ENCODE measurements at places on chromosomes 5 and 9.
A peak's percentile ranks its signal among the peaks of the same experiment; 100 is the strongest.

DNA sequence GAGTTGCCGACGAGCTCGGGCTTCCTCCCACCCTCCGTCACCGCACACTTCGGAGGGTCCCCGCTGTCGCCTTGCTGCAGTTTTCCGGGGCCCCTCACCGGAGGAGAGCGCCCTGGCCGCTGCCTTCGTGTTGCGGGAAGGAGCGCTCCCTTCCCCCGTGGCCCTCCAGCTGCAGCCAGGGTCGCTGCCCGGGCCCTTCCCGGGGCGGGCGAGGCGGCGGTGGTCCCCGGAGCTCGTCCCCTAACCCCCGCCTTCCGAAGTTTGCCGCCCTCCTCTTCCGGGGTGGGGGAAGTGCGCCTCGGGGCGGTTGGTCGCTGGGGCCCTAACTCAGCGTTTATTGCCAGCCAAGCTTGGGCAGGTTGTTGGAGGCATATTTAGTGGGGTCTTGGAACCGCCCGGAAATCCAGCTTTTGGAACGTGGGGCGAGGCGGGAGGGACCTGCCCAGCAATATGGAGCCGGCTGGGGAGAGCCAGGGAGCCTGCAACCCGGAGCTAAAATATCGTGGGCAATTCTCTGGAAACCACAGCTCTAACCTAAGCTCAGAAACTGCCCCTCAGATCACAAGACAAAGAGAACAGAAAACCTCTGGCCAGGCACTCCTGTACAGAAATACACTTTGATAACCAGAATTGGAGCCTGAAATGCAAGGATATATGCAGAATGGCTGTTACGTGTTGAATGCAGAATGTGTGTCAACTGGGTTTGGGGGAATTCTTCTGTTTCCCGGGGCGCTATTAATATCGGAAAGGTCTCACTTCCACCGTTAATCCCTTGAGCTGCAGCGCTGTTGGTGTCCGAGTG, 890 bp downstream of the PIK3R1 start:
- DNase-seq: no peak

DNA sequence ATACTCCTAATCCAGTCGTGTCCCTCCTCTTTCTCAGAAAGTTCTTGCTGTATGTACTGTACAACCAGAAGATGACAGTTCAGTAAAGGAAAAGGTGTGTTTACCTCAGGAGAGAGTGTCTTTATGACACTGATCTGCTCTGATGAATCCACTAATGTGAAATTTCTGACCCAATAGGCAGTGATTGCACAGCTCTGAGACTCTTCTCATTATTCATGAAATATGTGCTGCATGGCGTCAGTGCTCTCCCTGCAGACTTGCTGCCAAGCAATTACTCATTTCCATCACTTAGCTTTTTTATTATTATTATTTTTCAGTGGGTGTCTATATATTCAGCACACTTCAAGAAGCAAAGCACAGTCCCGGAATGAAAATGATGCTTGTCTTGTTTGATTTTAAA, 389.0 kb downstream of the RASEF start:
- no peak for DNase-seq

GRCh38 chr5:135492319-135492626, 40.1 kb upstream of the TIFAB start:
- no peak for DNase-seq

DNA sequence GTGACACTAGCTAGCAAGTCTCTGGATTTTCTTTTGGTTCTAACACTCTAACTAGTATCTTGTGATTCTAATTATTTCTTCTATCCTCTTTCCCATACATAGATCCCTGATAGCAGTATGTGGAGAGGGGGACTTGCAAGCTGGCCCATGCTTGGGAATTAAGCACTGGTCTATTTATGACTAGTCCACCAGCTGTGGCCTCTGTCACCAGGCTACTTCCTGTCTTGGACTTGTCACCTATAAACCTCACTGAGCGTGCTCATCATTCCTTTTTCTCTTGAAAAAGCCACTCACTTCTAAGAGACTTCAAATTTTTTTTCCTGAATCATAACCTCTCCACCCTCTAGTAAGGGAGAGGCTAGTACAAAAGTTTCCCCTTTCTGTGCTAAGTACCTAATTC, 32.3 kb upstream of the MAMDC2 start:
- no peak for DNase-seq

- peak; percentile 18 for DNase-seq
These were observed 495 bp downstream of the OSTF1 start for GRCh38 chr9:75088646-75089372.

GRCh38 chr9:71487061-71487460, 281.3 kb downstream of the CEMIP2 start:
- no peak for DNase-seq

- DNase-seq: no peak
These were observed 32.3 kb downstream of the NRG2 start for GRCh38 chr5:140010798-140011197.

DNA sequence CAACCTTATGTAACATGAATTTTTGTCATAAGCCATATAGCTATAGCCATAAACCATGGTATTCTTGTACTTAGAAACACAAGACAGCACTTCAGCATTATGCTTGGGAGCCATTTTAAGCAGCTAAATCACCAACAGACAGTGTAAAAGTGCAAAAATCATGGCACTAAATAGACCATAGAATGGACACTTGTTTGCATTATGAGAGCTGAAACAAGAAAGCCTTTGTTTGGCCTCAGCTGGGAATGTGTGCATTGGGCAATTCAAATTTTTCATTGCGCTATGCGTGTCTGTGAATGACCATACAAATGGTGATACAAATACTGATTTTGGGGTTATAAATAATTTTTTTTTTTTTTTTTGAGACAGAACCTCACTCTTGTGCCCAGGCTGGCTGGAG, 23.7 kb downstream of the KDM4C start:
- DNase-seq: no peak

- no peak for DNase-seq
These were observed 135.0 kb downstream of the OXCT1 start for GRCh38 chr5:41735213-41735612.

DNA sequence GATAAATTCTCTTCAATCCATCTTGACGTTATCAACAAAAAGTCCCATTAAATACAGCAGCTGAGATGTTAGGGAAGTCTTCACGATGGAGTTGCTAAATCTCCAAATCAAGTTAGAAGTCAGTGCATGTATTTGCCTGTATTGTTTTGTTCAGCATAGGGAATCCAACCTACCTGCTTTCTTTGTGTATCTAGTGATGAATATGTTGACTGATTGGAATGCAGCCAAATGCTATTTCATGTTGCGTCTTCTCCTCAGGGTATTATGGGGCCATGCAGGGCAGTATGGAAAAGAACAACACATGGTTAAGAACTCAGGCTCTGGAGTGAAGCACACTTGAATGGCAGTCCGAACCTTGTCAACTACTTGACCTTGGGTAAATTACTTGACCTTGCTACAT, 529.5 kb upstream of the ZNF462 start:
- DNase-seq: no peak

DNA sequence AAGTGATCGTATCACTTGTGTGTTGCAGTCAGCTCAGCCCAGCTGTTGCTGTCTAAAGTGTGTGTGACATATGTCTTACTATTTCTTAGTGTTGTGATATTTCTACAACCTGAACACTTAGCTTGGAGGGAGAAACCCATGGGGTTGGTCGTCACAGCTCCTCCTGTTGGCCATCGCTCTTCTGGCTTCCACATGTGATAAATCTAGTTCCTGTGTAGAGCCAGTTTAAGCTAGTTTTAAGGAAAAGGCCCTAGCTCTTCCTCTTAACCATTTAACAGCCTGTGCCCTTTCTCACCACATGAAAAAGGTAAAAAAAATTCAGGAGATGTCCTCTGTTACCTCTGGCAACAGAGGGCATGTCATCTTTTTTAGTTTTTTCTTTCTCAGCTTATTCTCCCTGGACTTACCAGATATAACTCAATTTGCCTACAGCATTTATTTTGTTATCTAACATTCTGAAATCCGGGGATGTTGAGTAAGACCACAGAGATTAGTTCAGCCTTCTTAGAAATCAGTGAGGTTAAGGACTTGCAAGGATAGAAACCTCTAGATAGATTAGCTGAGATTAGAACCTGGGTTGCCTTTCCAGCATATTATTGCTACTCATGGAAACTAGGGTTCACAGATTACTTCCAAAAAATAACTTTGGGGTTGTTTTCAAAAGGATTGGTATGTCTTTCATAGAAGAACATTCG, 100.4 kb downstream of the GAPVD1 start:
- no peak for DNase-seq
